Epithelial cell of prostate (primary cell): ENCODE measurements at places on chromosomes 1 and 21.

DNA sequence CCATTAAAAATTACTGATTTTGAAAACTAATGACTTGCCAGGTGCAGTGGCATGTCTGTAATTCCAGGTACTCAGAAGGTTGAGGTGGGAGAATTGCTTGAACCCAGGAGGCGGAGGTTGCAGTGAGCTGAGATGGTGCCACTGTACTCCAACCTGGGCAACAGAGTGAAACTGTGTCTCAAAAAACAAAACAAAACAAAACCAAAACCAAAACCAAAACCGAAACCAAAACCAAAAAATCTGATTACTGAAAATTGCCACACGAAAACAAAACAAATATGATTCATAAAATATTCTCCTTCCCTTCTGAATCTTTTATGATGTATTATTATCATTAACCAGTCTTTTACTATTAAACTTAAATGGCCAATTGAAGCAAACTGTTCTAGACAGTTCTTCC is 74.1 kb downstream of the SERINC2 start:
- DNase-seq, result no peak

- DNase-seq, result no peak
Measured at GRCh38 chr1:183597656-183598347, 7.5 kb upstream of the NCF2 start.

GRCh38 chr21:34020005-34020847 is 53.2 kb upstream of the MRPS6 start:
- DNase-seq, result no peak

GRCh38 chr21:27359141-27359540 is 392.3 kb upstream of the ADAMTS5 start:
- no peak for DNase-seq

- DNase-seq, result no peak
Measured at GRCh38 chr1:153515504-153516394, 20.0 kb downstream of the S100A6 start.

DNA sequence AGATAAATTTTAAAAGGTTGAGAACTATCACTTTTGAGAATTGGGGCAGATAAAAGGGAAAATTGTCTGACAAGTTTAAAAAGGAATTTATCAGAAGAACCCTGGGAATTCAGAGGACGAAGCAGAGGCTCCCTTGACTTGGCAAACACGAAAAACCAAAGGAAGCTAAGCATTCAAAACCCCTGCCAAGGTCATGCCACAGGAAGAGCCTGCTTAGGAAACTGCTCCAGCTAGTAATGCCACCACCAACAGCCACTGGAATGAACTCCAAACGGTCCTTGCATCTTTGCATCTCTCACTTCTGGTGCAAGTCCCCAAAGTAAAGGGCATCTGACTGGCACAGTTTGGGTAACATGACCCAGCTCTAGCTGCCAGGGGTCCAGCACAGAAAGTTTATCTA is 7.2 kb downstream of the GPBP1L1 start:
- DNase-seq, result no peak

- DNase-seq, result no peak
Measured at GRCh38 chr1:16922885-16923431, 1.2 kb downstream of the CROCC start.

GRCh38 chr1:26210147-26210870 is 19.9 kb downstream of the CATSPER4 start:
- no peak for DNase-seq

- DNase-seq, result no peak
Measured at GRCh38 chr1:6476483-6476882, 10.5 kb upstream of the TNFRSF25 start.

DNA sequence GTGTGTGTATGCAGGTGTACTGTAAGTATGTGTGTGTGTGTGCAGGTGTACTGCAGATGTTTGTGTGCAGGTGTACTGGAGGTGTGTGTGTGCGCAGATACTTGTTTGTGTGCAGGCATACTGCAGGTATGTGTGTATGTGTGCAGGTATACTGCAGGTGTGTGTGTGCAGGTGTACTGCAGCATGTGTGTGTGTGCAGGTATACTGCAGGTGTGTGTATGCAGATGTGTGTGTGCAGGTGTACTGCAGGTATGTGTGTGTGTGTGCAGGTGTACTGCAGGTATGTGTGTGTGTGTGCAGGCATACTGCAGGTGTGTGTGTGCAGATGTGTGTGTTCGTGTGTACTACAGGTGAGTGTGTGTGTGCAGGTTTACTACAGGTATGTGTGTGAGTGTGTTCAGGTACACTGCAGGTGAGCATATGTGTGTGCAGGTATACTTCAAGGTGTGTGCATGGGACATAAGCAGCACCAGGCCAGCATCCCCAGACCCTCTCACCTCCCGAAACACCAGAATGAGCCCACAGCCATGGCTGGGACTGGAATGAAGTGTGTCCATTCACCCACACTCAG is 97.5 kb downstream of the DMRTB1 start:
- no peak for DNase-seq

GRCh38 chr1:151133018-151133806 is 13.2 kb downstream of the SEMA6C start:
- DNase-seq, result no peak

GRCh38 chr1:195789321-195789720 is 818.9 kb downstream of the KCNT2 start:
- no peak for DNase-seq

- no peak for DNase-seq
Measured at GRCh38 chr1:30449428-30450147, 273.8 kb downstream of the MATN1 start.

- no peak for DNase-seq
Measured at GRCh38 chr1:60160141-60160540, 86.6 kb upstream of the C1orf87 start.

- no peak for DNase-seq
Measured at GRCh38 chr1:174230399-174230798, 71.1 kb downstream of the RABGAP1L start.

DNA sequence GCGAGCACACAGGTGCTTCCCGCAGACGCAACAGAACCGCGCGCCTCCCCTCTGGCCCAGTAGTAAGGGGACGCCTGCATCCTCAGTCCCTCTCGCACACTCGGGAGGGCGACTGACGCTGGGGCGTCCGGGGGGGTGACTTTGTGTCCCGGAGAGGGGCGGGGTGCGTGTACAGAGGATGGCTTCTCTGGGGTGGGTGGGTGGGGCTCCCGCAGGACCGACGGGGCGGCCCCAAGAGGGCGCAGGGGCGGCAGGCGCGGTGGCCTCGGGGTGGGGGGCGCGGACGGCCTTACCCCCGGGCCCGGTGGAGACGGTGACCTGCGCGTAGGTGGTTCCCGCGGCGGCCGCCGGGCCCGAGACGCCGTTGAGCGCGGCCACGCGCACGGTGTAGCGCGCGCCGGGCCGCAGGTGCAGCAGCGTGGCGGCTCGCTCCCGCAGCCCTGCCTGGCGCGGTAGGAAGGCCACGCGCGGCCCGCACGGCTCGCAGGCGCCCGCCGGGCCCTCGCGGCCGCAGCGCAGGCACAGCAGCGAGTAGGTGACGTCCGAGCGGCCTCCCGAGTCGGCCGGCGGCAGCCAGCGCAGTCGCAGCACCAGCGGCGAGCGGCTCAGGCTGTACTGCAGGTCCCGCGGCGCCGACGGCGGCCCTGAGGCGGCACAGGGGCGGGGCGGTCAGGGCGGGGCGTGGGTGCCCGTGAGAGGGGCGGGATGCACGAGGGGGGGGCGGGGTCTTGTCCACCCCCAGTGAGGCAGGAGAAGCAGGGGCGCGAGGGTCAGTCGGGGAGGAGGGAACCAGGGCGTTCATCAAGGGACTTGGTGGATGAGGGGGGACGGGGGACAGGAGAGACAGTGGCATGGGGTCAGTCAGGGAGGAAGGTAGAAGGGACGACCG is 12.1 kb downstream of the EPHA10 start:
- no peak for DNase-seq

GRCh38 chr1:78790174-78790573 is 140.5 kb downstream of the IFI44 start:
- DNase-seq, result no peak

- DNase-seq, result no peak
Measured at GRCh38 chr1:91537281-91537986, 36.8 kb downstream of the CDC7 start.

DNA sequence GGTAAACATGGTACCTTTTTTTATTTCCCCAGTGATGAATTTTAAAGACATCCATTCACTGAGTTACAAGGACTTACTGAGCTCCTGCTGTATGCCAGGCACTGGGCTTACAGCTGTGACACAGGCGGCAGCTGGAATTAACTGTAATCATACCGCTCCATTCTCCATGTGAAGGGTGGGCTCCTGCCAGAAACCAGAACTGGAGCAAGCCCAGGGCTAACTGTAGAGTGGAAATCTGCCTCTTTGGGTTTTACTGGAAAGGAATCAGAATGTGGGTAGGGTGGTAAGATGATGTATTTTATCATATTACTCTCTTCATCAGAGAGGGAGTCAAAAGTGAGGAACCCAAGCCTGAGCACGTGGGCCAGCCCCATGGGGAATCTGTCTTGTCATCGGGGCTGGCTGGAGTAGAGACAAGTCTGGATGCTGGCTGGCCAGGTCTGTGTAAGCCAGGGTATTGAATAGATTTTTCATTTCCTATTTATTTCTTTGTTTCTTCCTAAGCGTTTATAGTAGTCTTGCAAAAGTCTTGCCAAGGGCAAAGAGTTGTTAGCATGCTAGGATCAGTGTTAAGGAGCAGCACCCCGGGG is 21.5 kb downstream of the FGGY start:
- DNase-seq, result no peak

GRCh38 chr1:159959451-159959850 is 5.4 kb upstream of the SLAMF9 start:
- peak; percentile 70 for DNase-seq

DNA sequence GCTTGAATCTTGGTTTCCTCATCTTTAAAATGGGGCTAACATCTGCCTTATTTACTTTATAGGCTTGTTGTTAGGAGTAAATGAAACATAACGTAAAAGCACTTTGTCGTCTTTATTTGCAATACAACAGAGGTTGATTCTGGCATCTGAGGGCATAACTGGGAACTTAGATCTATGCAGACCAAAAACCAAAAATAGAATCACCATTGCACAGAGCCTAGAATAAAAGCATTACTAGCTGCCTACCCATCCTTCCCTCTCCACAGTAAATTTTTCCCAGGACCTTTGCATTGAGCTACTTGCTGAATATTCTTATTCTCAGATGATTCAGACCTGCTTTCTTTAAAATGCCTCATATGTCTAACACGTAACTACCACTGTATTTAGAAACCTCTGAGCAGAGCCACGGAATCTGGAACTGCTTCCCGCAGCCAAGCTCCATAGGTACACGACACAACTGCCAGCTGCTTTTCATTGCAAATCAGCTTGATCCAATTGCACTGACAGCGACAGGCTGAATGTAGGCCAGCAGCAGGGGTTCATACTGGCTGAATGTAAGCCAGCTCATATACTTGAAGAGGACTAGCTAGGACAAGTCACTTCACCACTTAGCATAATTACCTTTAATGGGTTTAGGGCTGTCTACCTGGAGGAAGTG is 33.2 kb upstream of the SERBP1 start:
- no peak for DNase-seq

- DNase-seq, result no peak
Measured at GRCh38 chr1:51969038-51969705, 21.3 kb downstream of the RAB3B start.

GRCh38 chr1:75970631-75971030 is 38.4 kb upstream of the ASB17 start:
- DNase-seq, result no peak

- DNase-seq, result no peak
Measured at GRCh38 chr1:29454616-29455380, 218.5 kb downstream of the PTPRU start.

- DNase-seq, result no peak
Measured at GRCh38 chr1:103333141-103333540, 192.4 kb upstream of the RNPC3 start.
